PC-3 (cell line): ENCODE measurements at places on chromosomes 3 and 15.

GRCh38 chr3:184316792-184317191 is 2.4 kb downstream of the EIF4G1 start:
- no peak for DNase-seq

GRCh38 chr3:46110701-46111493 is 83.6 kb upstream of the XCR1 start:
- DNase-seq: peak; percentile 98

DNA sequence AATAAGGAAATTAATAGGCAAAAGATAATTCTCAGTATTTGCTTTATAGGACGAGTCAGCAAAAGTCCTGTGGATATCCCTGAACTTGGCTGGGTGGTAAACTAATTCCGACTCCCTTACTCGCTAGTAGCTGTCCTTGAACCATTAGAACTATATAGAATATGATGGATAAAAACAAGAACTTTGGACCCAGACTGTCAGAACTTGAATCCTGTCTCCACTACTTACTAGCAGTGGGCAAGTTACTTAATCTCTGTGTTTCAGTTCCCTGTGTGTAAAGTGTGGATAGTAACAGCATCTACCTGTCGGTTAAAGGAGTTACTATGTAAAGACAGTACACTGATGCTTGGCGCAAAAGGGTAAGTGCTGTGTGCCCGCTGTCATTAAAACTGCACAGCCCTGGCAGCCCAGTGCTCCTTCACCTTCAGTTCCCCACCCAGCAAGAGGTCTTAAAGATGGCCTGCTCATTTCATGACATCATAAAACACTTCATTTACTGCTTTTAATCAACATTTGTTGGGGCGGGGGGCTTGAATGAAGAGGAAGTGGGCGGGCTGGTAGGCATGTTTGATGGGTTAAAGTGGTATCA is 7.3 kb downstream of the TPM1 start:
- no peak for DNase-seq

DNA sequence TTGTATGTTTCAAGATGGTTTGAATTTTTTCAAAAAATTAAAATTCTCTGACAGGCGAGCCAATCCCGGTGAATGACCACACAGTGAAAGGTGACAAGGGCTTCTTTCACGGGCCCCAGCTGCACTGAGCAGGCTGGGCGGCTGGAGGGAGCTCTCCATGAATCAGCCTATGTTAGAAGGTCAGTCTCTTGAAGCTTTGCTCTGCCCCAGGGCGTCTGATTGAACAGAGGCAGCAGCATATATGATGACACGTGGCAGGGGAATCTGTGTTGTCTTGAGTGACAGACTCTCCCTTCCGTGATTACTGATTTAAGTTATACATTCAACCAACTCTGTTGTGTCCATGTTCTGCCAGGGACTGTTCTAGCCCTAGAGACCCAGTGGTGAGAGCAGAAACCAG is 51.5 kb downstream of the ISG20 start:
- no peak for DNase-seq

GRCh38 chr15:22954326-22954725 is 25.8 kb downstream of the CYFIP1 start:
- no peak for DNase-seq

GRCh38 chr3:146625186-146625775 is 20.1 kb upstream of the PLSCR5 start:
- peak; percentile 31 for DNase-seq

DNA sequence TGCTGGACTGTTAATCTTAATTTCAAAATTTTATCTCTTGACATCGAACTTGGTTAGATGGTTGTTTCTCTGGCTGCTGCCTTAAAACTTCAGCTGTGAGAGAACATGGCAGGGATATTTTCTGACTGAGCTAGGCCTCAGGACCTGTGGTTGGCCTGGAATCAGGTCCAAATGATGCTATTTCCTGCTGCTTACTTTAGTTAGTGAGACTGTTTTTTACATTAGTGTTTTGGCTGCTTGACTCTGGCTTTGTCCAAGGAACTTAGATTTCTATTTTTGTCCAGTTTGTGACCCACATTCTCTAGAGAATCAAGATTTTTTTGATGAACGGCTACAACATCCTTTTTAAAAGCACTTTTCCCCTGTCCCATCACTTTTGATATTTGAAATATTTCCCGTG is 497.9 kb upstream of the SGO1 start:
- no peak for DNase-seq

- peak; percentile 86 for DNase-seq
Observed at GRCh38 chr3:99751649-99752048, 66.0 kb upstream of the CMSS1 start.

DNA sequence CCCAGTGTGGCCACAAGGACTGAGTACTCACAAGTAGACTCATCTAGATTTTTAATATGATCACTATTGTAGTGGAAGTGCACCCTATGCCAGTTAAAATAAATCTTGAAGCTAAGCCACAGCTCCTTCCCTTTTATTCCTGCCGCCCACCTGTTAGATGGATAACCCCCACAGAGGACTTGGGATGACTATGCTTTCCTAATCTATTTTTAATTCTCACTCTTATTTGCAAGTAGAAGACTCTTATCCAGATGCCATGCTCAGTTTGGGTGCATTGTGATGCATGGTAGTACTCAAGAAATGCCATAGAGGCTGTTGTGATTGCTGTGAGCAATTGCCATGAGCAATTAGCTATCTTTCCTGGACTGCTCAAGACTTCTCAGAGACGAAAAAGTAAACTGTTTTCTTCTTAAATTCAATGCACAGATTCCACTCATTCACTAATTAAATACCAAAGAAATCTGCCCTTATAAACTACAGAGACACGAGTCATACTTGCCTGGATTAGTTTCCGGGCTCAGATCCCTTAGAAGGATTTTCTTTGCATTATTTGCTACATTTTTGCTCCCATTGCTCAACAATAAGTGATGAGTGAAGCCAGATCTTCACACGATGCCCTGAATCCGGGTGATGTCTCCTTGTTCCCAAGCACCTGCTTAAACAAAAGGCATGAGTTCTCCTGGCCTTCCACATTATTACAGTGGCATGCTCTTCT is 472.1 kb downstream of the SOX2 start:
- DNase-seq: no peak

DNA sequence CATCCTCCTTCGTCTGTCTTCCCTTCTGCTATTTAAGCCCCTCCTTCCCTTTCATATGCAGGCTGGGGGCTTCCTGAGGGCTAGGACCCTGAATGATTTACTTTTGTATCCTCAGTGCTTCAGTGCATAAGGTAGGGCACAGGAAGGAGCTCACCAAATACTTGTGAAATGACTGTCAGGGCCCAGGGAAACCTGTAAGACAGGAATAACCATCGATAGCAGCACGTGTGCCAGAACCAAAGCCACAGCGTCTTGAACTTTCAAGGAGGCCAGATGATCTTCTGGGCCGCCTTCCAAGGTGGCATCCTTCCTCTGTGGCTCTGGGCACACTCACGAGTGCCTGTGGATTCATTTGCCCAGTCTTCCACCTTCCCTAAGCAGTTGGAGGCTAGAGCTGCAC is 3.9 kb downstream of the TMED3 start:
- peak; percentile 92 for DNase-seq
